ENCODE measurements at places on chromosomes 5 and 9. TPM values are rescaled to one million over a fixed set of nuclear protein-coding genes. Genes with fewer than 3 reads are reported as not detected.

MARVELD2 gene
- 3.3 TPM for total RNA-seq

CSF2 gene
- total RNA-seq = not detected

SPINK6 gene
- not detected for total RNA-seq

FGD3 gene
- 0.16 TPM for total RNA-seq

ALDH7A1 gene
- total RNA-seq = 24.7 TPM

GPR150 gene
- under 0.01 TPM for total RNA-seq

SLC6A19 gene
- total RNA-seq = not detected

PCBD2 gene
- 5.3 TPM for total RNA-seq

CRB2 gene
- total RNA-seq = under 0.01 TPM

RALGPS1 gene
- 4.1 TPM for total RNA-seq

SPATA31C1 gene
- total RNA-seq = not detected

CDH12 gene
- total RNA-seq = 0.16 TPM

CARTPT gene
- total RNA-seq = not detected

PDE4D gene
- total RNA-seq = 41.7 TPM

CCDC192 gene
- total RNA-seq = not detected

MAPKAP1 gene
- total RNA-seq = 102 TPM

YIPF5 gene
- 146 TPM for total RNA-seq

GABRA6 gene
- total RNA-seq = not detected

TRIM14 gene
- total RNA-seq = 10.9 TPM

UNC5A gene
- not detected for total RNA-seq

FREM1 gene
- total RNA-seq = 0.97 TPM

PCDHB12 gene
- total RNA-seq = 0.97 TPM

SPINK13 gene
- not detected for total RNA-seq

TMC1 gene
- total RNA-seq = 0.85 TPM

CER1 gene
- not detected for total RNA-seq

ZNG1F gene
- total RNA-seq = 7.2 TPM

PCDHB6 gene
- 0.49 TPM for total RNA-seq

IRGM gene
- not detected for total RNA-seq

SLIT3 gene
- total RNA-seq = 112 TPM

SLC9A3 gene
- 1.2 TPM for total RNA-seq

PAEP gene
- total RNA-seq = not detected

ITGA1 gene
- total RNA-seq = 125 TPM

MXD3 gene
- 3.1 TPM for total RNA-seq

CA9 gene
- total RNA-seq = not detected

CENPK gene
- total RNA-seq = 7.0 TPM

CDHR2 gene
- total RNA-seq = not detected

F2RL1 gene
- total RNA-seq = 3.9 TPM

C9 gene
- total RNA-seq = 0.24 TPM

CTNND2 gene
- total RNA-seq = not detected

PCDH1 gene
- total RNA-seq = 1.2 TPM

ROPN1L gene
- total RNA-seq = 0.32 TPM

HTR4 gene
- total RNA-seq = not detected

SPINK4 gene
- total RNA-seq = not detected

CNTNAP3B gene
- not detected for total RNA-seq

PLK2 gene
- 352 TPM for total RNA-seq

GIN1 gene
- 5.2 TPM for total RNA-seq

Measured in hair follicle dermal papilla cell (primary cell).